ENCODE measurements at places on chromosomes 2 and 18.

GRCh38 chr2:152251211-152251610, 75.6 kb upstream of the STAM2 start:
- DNase-seq: no peak

- no peak for DNase-seq
These were observed 91.0 kb upstream of the NEUROD1 start for GRCh38 chr2:181771356-181771755.

DNA sequence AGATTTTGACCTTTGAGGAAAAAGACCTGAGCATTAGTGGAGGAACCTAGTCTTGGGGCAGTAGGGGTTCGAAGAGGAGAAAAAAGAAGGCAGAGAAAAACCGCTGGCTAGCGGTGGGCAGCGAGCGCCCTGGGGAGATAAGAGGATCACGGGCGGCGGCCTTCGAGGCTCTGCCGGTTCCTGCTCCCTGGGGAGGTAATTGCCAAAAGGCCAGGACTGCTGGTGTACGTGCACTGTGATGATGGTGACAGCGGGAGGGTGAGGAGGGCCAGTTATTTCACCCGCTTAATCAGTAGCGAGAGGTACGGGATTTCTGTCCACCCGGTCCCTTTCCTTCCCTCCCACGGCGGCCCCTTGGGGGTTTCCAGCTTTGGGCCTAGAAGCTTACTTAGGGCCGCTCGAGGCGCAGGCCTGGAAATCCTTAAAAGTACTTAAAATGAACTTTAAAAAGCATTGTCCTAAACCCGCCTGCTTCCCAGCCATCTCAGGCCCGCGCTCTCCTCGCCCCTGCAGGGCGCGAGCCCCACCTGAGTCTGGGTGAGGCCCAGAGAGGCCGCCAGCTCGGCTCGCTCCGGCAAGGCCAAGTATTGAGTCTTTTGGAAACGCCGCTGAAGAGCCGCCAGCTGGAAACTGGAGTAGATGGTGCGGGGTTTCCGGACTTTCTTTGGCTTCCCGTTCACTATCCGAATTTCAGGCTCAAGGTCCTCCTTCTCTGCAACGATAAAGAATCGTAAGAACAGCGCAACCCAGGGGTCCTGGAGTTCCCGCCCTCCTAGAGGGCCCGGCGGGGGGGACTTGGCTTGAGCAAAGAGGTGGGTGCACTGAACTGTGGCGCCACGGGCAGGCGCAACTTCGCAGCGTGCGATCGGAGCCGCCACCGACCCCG, 1.5 kb downstream of the DLX2 start:
- no peak for DNase-seq

- no peak for DNase-seq
These were observed 36.3 kb downstream of the VWA3B start for GRCh38 chr2:98123286-98123685.

DNA sequence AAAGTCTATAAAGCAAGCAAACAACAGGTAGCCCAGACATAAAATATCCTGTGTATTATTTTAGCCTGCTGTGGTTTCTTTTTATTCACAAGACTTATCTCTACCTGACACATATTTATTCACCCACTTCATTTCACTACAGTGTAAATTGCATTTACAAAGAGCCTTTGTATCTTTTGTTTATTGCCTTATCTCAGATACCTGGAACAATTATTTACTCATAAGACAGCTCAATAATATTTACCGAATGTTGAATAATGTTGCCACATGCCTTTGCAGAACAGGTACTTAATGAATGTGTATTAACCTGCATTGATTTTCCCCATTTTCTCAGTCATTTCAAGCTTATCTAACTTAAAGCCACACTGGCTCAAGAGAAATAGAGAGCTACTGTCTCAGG, 603.6 kb downstream of the FBXO15 start:
- no peak for DNase-seq

DNA sequence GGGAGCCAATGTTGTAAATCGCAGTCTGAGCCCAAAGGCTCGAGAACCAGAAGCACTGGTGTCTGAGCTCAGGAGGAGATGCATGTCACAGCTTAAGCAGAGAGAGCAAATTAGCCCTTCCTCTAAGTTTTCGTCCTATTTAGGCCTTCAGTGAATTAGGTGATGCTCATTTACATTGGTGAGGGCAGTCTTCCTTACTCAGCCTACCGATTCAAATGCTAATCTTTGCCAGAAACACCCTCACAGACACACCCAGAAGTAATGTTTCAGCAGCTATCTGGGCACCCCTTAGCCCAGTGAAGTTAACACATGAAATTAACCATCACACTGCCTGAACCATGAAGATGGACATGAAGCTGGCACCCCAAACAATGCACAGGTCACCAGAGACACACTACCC, 385.1 kb downstream of the STK39 start:
- no peak for DNase-seq

DNA sequence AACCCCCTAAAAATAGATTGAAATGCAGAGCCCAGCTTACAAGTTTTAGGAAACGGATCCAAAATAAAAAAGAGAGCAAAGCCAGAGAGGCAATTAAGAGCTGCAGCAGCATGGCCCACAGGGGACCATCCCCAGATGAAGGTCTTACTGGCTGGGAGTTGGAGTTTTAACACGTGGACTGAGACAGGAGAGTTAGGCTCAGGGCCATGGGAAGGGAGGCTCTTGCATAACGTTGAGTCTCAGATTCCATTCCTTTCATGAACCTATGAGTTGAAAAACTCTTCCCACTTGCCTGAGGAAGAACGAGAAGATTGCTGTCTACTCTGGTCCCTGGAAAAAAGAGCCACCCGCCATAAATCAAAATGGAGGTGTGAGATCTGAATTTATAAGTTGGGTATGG, 101.8 kb upstream of the NDUFV2 start:
- DNase-seq: no peak
